ENCODE measurements at places on chromosomes 6 and 20. TPM values are rescaled to one million over a fixed set of nuclear protein-coding genes. Genes with fewer than 3 reads are reported as not detected.
A peak's percentile ranks its signal among the peaks of the same experiment; 100 is the strongest.

DNA sequence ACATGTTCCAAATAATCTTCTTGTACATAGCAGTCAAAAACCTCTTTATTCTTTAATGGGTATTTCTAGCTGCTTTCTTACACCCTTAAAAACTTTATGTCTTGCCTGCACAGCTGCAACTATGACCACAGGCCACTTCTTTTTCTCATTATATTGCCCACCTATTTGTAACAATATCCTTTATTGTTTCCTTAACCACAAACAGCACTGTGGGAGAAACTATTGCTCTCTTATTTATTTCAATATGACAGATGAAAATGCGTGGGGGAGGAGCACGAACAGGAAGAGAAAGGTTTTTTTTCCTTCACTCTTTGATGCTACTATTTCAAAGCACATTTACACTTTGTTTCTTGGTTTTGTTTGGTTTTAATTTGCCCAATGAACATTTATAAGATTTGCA, 253.5 kb downstream of the GJA1 start:
- no peak overlapping the region for H3K4me3 ChIP-seq
- H3K4me1 ChIP-seq, result no peaks in the 10 kb centered on the region
- H3K27me3 ChIP-seq, result no peaks in the 10 kb centered on the region
- DNase-seq, result no peak
- no peak overlapping the region for H3K27ac ChIP-seq
- no peaks in the 10 kb centered on the region for H3K36me3 ChIP-seq

Gene SLC32A1
- total RNA-seq, result not detected

Gene PPP1R3G
- total RNA-seq, result 0.44 TPM

Gene RIMS1
- 0.18 TPM for total RNA-seq

DNA sequence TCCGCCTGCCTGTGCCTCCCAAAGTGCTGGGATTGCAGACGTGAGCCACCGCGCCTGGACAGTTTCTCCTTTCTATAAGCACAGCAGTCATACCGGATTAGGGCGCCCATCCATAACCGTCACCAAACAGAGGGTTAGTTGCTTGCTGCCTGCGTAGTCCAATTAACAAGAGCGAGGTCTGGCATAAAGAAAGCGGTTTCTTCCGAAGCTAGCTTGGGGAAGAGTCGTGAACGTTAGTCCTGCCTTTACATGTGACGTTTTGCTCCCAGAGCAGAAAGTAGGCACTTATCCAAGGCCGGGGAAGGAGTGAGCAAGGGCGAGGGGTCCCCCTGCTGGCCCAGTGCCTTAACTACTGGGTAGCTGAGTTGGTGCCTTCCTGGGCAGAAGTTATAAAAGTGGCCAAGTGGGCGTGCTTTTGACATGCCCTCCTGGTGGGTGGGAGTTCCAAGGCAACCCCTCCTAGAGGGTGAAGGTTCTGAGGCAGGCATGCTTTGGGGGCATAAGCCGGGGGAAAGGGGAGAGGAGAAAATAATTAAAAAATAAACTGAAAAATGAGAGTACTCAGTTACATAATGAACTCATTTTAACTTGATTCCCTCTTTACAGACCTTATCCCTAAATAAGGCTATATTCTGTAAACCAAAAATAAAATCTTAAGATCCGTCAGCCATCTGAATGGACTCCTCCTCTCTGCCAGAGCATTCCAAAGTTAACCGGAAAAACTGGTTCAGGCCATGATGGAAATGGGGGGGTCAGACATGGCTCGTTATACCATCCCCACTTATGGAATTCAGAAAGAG, 88.0 kb downstream of the FAM217A start:
- H3K27me3 ChIP-seq, result no peaks in the 10 kb centered on the region
- no peaks in the 10 kb centered on the region for H3K36me3 ChIP-seq
- peak overlapping the region; percentile 49 for H3K27ac ChIP-seq

DNA sequence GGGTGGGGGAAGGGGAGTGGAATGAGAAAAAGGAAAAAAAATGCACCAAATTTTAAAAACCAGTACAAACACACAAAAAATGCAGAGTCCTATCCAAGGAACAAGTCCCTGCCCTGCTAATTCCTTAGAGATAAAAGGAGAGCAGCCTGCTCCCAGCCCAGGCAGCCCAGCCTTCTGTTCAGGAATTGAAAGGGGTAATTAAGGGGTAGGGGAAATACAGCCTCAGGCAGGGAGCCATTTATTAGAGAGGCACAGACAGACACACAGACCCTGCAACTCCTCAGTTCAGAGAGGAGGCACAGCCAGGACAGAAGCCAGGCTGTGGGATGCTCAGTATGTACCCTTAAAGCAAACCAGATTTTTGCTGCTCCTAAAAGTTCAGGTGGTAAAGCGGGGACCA, 137.2 kb downstream of the EYA2 start:
- DNase-seq, result no peak
- H3K27me3 ChIP-seq, result no peaks in the 10 kb centered on the region
- no peak overlapping the region for H3K4me3 ChIP-seq
- no peak overlapping the region for H3K27ac ChIP-seq

DNA sequence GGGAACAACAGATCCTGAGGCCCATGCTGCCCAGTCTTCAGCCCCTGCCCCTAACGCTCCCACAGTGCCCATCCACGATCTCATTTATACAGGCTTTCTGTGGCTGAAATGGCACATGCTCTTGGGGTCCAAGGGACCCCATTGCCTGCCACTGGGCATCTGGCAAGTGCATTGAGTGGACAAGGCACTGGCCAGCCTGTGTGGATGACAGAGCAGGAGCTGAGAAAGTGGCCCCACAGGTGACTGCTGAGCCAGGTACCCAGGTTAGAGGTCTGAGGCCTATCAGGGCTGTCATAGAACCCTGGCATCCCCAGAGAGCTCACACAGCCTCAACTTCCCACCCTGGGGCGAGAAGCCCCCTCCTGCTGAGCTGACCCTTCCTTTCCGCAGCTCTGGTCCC, 86.0 kb upstream of the NXT1 start:
- no peaks in the 10 kb centered on the region for H3K27me3 ChIP-seq
- no peak overlapping the region for H3K4me3 ChIP-seq
- no peak for DNase-seq
- no peaks in the 10 kb centered on the region for H3K4me1 ChIP-seq

GRCh38 chr20:41044409-41045062, 15.9 kb downstream of the TOP1 start:
- no peak overlapping the region for H3K27ac ChIP-seq
- no peak for DNase-seq
- no peaks in the 10 kb centered on the region for H3K36me3 ChIP-seq
- peaks cover 33% of the 10 kb centered on the region for H3K4me1 ChIP-seq
- no peak overlapping the region for H3K4me3 ChIP-seq

DNA sequence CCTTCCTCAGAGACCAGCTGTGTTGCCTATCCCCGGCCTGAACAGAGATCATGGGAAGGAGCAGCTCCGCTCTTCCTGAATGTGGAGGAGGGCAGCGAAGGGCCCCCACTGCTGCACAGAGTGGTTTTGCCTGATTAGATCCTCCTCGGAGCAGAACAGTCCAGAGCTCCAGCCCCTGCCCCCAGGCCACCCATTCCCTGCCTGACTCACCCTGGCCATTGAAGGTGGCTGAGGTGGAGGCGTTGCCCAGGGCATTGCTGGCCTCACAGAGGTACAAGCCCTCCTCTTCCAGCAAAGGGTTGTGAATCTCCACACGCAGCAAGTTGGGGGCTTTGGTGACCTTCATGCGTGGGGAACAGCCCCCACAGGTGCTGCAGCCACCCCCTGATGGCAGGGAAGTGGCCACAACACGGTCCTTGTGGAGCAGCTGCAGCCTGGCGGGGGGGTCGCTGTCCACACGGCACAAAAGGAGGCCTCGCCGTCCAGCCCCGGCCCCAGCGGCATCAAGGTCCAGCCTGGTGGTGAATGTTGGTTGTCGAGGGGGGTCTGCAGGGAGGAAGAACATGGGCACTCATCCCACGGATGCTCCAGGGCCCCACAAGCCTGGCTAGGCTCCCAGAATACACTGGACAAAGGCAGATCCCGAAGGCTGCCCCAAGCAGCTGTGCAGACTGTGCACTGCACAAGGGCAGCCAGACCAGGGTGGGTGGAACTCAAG, 14.7 kb downstream of the SIGLEC1 start:
- H3K27me3 ChIP-seq, result no peaks in the 10 kb centered on the region
- H3K4me3 ChIP-seq, result no peak overlapping the region
- no peak overlapping the region for H3K27ac ChIP-seq
- DNase-seq, result no peak
- H3K4me1 ChIP-seq, result no peaks in the 10 kb centered on the region

DNA sequence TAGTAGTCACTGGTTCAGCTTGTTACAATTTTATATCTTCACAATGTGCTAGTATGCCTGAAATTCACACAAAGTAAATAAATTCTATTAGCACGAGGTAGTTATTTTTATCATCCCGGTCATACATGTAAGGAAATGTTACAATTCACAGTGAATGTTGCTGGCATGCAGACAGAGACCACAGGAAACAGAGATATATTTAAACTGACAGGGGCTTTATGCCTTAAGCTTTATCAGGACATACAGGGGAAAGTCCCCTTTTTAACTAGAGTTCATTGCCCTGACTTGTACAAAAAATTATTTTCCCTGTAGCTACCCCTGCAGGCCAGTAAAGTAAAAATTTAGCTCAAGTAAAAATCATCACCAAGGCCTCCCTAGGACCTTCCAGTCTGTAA, 712.0 kb upstream of the NRSN1 start:
- H3K27me3 ChIP-seq, result no peaks in the 10 kb centered on the region
- no peak overlapping the region for H3K27ac ChIP-seq
- H3K4me1 ChIP-seq, result no peaks in the 10 kb centered on the region

GRCh38 chr6:118896339-118897136, 2.6 kb downstream of the ASF1A start:
- peak overlapping the region; percentile 90 for H3K27ac ChIP-seq
- DNase-seq, result peak; percentile 81

Gene RIPOR2
- 0.54 TPM for total RNA-seq

DNA sequence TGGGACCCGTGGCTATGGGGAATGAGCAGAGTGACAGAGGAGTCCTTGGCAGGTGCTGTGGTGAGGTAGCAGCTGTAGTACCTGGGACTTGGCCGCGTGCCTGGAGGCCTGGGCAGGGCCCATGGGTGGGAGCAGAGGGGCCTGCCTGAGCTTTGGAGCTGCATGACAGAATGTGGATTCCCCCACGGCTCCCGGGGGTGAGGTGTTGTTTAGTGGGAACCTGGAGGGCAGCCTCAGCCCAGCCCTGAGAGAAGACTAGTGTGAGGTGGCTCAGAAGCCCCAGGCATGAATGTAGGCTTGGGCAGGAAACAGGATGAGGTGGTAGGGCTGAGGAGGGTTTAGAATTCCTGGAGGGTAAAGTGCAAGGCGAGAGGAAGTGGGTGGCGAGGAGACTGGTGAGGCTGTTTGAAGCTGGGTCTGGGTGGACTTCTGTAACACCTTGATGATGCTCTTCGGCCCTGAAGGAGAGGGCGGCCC, 86.5 kb upstream of the SCP2D1 start:
- no peaks in the 10 kb centered on the region for H3K36me3 ChIP-seq
- no peak overlapping the region for H3K27ac ChIP-seq
- no peak overlapping the region for H3K4me3 ChIP-seq
- no peak for DNase-seq
- H3K4me1 ChIP-seq, result no peaks in the 10 kb centered on the region
- H3K27me3 ChIP-seq, result no peaks in the 10 kb centered on the region

DNA sequence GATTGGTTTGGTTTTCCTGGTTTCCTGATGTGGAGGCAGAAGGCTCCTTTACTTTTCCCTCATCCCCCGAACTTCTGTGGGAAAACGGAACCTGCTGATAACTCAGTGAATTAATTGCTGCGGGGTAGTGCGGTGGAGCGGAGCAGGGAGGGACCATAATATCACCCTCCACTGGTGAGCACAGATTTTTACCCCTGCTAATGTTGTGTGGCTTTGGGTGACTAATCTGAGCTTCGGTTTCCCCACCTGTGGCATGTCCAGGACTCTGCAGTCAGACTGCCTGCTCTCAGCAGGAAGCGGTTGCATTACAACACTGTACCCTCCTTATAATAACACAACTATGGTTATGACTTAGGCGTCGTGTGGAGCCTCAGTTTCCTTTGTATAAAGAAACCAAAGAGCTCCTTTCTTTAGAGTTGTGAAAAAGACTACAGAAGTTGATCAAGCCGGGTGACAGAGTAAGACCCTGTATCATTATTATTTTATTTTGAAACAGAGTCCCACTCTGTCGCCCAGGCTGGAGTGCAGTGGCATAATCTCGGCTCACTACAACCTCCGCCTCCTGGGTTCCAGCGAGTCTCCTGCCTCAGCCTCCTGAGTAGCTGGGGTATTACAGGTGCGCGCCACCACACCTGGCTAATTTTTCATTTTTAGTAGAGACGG, 2.2 kb upstream of the ID1 start:
- no peaks in the 10 kb centered on the region for H3K27me3 ChIP-seq
- H3K4me1 ChIP-seq, result peaks cover 37% of the 10 kb centered on the region
- H3K4me3 ChIP-seq, result 0 out of 2 replicates have a peak overlapping the region, but pooled peaks have one; percentile 0
- peak overlapping the region; percentile 100 for H3K27ac ChIP-seq
- DNase-seq, result no peak
- H3K36me3 ChIP-seq, result peaks cover 8% of the 10 kb centered on the region

DNA sequence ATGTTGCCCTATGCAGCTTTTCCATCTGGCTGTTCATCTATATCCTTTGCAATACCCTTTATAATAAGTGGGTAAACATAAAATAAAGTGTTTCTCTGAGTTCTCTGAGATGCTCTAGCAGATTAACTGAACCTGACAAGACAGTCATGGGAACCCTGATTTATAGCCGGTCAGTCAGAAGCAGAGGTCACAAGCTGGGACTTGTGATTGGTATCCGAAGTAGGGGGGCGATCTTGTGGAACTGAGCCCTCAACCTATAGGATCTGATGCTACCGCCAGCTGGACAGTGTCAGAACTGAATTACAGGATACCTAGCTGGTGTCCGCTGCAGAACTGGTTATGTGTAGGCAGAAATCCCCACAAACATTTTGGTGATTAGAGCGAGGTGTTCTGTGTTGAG, 39.0 kb downstream of the SLC17A5 start:
- H3K27me3 ChIP-seq, result no peaks in the 10 kb centered on the region
- no peak overlapping the region for H3K4me3 ChIP-seq
- H3K36me3 ChIP-seq, result no peaks in the 10 kb centered on the region
- no peak overlapping the region for H3K27ac ChIP-seq
- H3K4me1 ChIP-seq, result peaks cover 8% of the 10 kb centered on the region

Gene VSX1
- total RNA-seq, result 0.21 TPM

Gene LAMA4
- total RNA-seq, result 11.9 TPM

GRCh38 chr6:66993272-66993671, 1286.2 kb upstream of the EYS start:
- DNase-seq, result no peak
- no peaks in the 10 kb centered on the region for H3K4me1 ChIP-seq
- no peak overlapping the region for H3K27ac ChIP-seq

Gene PLCB4
- total RNA-seq, result 1.5 TPM

- no peak overlapping the region for H3K4me3 ChIP-seq
- no peaks in the 10 kb centered on the region for H3K4me1 ChIP-seq
- H3K36me3 ChIP-seq, result no peaks in the 10 kb centered on the region
Measured at GRCh38 chr6:15547400-15547799, 115.4 kb downstream of the DTNBP1 start.

Gene QRSL1
- 18.4 TPM for total RNA-seq

DNA sequence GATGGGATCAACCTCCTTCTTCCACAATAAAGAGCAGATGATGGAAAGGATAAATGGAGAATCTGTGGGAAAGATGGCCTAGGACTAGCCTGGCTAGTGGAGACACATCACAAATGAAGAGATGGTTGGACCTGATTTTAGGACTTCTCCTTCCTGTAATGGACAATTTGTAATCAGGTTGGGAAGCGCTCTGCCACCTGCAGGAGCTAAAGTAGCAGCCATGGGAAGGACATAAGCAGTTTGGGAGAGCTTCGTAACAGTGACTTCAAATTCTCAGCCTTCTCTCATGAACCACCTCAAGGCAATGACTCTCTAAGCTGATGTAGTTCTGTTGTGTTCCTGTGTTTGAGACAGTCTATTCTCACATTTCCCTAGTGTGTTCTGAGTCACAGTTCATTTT, 137.9 kb upstream of the BMP2 start:
- H3K4me1 ChIP-seq, result no peaks in the 10 kb centered on the region
- no peaks in the 10 kb centered on the region for H3K27me3 ChIP-seq
- H3K27ac ChIP-seq, result no peak overlapping the region
- no peaks in the 10 kb centered on the region for H3K36me3 ChIP-seq
- no peak overlapping the region for H3K4me3 ChIP-seq
- no peak for DNase-seq

Gene NDUFAF4
- 42.0 TPM for total RNA-seq
